ENCODE measurements at places on chromosomes 2 and 18. TPM values are rescaled to one million over a fixed set of nuclear protein-coding genes. Genes with fewer than 3 reads are reported as not detected.

Gene PLA2R1
- not detected for total RNA-seq

Gene GAL3ST2
- total RNA-seq, result 0.65 TPM

DNA sequence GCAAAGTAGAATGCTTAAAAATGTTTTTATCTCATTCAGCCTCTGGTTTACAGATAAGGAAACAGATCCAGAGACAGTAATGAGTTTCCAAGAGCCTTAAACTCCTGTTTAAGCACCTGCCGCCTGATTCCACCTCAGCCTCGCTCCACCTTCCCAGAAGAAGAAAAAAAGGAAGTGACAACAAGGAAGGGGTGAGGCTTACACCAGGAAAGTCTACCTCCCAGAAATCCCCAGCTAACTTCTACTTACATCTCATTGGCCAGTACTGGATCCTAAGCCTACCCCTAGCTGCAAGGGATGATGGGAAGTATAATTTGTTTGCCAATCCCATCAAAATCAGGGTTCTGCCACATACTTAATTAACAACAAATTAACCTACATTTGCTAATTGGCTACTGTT is 15.3 kb upstream of the ARID5A start:
- no peak overlapping the region for H3K4me3 ChIP-seq
- H3K4me1 ChIP-seq, result peaks cover 50% of the 10 kb centered on the region

Gene KANSL3
- 33.7 TPM for total RNA-seq

Gene ALLC
- not detected for total RNA-seq

DNA sequence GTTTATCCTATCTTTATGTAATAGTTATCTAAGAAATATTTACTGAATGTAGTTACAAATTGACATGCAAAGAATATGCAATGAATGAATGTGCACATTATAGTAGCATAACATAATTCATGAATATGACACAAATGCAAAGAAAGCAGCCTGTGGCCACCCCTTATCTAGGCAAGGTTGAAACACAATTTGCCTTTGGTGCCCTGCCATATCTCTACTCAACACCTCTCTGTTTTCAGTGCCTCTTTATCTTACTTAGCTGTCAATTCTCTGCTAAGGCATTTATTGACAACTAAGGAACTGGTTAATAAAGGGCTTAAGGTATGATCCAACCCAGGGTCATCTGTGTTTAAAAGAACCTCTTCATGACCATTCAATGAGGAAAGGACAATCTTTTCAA is 18.9 kb downstream of the REV1 start:
- H3K27ac ChIP-seq, result no peak overlapping the region
- no peaks in the 10 kb centered on the region for H3K27me3 ChIP-seq
- no peak for DNase-seq
- H3K4me1 ChIP-seq, result peaks cover 28% of the 10 kb centered on the region

DNA sequence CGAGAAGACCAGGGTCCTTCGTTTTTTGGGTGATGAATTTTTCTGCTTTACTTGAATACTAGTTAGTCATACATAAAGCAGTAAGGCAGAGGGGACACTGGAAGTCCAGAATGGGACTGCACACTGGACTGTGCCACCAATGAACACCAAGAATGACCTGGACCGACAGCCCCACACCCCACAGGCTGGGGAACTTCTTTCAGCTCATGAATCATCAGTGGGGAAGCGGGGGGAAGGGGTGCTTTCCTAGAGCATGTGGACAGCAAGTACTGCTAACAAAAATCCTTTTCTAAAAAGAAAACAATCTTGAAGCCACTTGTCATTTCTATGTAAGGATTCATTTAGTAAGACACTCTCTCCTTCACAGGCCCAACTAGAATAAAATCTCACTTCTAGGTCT is 86.0 kb downstream of the DTNB start:
- H3K4me1 ChIP-seq, result peaks cover 26% of the 10 kb centered on the region
- no peaks in the 10 kb centered on the region for H3K27me3 ChIP-seq
- DNase-seq, result peak; percentile 73
- H3K4me3 ChIP-seq, result no peak overlapping the region

Gene COLEC11
- not detected for total RNA-seq

- H3K4me1 ChIP-seq, result peaks cover 6% of the 10 kb centered on the region
- DNase-seq, result no peak
- H3K27me3 ChIP-seq, result peaks cover 27% of the 10 kb centered on the region
- H3K36me3 ChIP-seq, result no peaks in the 10 kb centered on the region
- no peak overlapping the region for H3K27ac ChIP-seq
Observed at GRCh38 chr2:20013126-20013849, 820 bp upstream of the MATN3 start.

DNA sequence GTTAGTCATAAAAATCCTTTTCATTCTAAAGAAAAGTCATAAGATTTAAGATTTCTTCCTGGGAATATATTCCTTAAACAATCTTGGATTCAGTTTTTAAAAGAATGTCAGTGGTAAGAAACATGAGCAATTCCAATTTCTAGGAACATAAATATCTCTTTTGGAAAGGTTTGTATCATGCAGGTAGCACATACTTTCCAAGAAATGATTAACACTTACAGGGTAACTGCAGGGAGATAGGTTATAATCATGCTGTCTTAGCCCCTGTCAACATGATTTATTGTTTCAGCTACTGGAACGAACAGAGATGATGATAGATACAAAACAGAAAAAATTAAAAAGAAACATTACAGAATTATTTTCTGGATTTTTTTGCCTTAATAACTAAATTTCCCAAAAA is 1537.7 kb downstream of the LRP1B start:
- DNase-seq, result no peak
- no peaks in the 10 kb centered on the region for H3K27me3 ChIP-seq
- H3K36me3 ChIP-seq, result no peaks in the 10 kb centered on the region
- no peak overlapping the region for H3K27ac ChIP-seq
- no peak overlapping the region for H3K4me3 ChIP-seq
- H3K4me1 ChIP-seq, result no peaks in the 10 kb centered on the region

DNA sequence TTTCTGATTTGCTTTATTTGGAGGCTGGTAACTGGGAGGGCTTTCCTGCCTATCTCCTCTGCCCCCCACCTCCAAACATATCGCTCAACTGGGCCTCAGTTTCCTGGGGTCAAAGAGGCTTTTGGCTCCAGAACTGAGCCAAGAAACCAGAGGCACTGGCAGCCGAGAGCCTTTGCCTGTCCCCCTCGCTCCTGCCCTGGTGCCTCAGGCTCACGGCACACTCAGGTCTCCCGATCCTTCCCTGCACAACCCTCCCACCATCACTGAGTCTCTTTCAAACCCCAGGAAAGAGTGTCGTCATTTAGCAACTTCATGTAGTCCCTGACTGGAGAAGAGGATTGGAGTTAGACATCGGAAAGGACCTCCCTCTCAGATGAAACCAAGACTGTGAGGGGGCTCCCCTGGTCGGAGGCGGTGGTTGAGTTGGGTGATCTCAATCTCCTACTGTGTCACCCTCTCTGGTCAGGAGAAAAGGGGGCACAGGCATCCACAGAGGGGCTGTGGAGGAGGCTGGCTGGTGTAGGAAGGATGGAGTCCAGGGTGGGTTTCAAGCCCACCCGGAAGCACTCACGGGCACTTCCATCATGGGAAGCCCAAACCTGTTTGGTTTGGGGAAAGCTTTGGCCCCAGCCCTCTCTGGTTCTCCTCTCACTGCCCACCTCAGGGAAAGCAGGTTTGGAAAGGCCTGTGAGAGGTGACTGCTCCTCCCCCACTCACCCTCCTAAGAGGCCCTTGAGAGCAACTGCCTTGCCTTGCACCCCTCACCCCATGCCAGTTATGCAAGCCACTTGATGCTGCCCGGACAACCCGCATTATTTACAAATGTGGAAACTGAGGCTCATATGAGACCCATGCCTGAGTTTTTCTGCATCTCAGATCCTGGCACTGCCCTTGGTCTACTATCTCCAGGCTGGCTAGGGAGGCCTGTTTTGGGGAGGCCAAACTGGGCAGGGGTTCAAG is 62.3 kb downstream of the TNS1 start:
- peaks cover 24% of the 10 kb centered on the region for H3K27me3 ChIP-seq
- no peak for DNase-seq
- H3K27ac ChIP-seq, result no peak overlapping the region
- no peak overlapping the region for H3K4me3 ChIP-seq
- H3K36me3 ChIP-seq, result no peaks in the 10 kb centered on the region

Data from activated CD4-positive, alpha-beta memory T cell treated with anti-CD3 and anti-CD28 coated beads for 36 hours (primary cell).